ENCODE measurements at places on chromosomes 13 and 19.

DNA sequence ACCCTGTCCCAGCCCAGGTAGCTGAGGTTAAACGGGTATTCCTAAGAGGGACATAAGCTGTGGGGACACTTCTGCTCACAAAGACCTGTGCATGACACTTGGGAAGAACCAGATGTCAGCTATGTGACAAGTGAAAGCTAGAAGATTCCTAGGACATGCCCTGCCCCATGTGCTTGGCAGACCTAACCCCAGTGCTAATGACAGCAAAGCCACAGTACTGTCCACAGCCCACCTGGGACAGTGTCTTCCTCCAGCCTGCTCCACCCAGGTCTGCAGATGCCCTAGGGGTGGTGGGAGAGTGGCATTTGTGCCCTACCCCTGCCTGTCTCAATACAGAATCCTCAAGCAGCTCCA, 18.4 kb upstream of the EPHX3 start:
- DNase-seq = no peak

DNA sequence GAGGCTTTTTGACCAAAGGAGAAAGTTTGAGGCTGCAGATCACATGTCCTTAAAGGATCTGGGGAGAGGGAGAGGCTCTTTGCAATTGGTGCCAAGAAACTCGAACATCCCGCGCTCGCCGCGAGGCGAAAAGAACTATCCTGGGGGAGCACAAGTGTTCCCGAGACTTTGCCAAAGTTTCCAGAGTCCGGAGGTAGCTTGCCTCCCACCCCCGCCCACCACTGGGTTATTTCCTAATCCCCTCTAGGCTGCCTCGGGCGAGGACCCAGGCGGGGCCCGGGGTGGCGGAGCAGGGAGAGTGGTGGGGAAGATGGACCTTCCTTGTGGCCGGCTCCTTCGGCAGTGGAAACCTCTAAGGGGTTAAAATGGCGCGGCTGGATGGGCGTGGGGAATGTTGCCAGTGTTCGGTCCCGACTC, 114.5 kb downstream of the KCNRG start:
- no peak for DNase-seq

DNA sequence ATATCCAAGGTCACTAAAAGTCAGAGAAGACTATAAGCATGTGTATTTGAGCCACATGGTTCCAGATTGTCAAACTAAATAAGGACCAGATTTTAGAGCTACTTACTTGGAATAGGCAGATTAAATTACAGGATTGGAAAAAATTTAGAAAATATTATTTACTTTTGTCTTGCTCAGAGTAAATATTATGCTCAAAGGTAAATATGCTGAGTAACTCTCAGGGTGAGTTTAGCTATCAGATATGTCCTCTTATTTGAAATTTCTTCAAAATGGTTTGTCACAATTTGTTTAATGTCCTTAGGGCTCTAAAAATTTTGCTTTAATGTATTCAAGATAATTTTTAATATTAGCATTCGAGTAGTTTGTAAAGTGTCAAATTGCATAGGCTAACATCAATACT, 2455.2 kb downstream of the PCDH9 start:
- no peak for DNase-seq

GRCh38 chr19:37467608-37468090, 405 bp upstream of the ZNF569 start:
- no peak for DNase-seq

GRCh38 chr13:107865643-107866031, 349.7 kb downstream of the LIG4 start:
- peak; percentile 12 for DNase-seq

DNA sequence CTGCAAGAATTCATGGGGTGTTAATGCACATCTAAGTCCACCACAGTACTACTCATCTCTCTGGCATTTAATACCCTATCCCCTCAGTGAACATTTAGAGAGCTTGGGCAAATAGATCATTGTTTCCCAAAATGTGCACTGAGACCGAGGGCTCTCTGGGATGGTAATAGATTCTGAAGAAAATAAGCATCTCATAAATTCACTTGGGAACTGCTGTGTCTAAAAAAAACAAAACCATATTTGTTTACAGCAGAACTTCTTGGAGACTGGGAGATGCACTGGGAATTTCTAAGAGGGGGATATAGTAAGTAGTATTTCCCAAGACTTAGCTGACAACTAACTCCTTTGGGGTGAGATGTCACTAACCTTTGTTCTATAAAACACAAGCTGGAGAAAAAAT, 58.4 kb downstream of the ENOX1 start:
- no peak for DNase-seq

GRCh38 chr19:29631450-29631849, 25.4 kb downstream of the POP4 start:
- peak; percentile 10 for DNase-seq

DNA sequence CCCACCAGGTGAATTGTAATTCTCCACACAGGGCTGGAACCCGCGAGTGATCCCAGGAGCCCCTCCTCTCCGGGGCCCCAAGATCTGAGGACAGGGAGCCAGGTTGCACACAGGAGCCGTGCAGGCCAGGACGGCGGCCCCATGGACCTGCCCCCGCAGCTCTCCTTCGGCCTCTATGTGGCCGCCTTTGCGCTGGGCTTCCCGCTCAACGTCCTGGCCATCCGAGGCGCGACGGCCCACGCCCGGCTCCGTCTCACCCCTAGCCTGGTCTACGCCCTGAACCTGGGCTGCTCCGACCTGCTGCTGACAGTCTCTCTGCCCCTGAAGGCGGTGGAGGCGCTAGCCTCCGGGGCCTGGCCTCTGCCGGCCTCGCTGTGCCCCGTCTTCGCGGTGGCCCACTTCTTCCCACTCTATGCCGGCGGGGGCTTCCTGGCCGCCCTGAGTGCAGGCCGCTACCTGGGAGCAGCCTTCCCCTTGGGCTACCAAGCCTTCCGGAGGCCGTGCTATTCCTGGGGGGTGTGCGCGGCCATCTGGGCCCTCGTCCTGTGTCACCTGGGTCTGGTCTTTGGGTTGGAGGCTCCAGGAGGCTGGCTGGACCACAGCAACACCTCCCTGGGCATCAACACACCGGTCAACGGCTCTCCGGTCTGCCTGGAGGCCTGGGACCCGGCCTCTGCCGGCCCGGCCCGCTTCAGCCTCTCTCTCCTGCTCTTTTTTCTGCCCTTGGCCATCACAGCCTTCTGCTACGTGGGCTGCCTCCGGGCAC, 3.9 kb downstream of the FFAR1 start:
- DNase-seq = peak; percentile 74

GRCh38 chr13:40408602-40409001, 257.8 kb downstream of the FOXO1 start:
- DNase-seq = no peak

DNA sequence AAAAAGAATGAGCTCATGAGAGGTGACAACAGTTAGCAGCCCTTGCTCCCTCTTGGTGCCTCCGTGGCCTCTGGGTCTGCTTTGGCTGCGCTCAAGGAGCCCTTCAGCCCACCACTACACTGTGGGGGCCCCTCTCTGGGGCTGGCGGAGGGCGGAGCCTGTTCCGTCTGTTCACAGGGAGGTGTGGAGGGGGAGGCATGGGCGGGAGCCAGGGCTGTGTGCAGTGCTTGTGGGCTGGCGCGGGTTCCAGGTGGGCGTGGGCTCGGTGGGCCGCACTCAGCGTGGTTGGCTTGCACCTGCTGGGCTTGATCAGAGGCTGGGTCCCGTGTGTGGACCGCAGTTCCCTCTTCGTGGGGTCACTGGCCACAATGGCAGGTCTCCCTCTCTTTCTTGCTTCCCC, 953.4 kb upstream of the PRR20A start:
- DNase-seq = peak; percentile 65

DNA sequence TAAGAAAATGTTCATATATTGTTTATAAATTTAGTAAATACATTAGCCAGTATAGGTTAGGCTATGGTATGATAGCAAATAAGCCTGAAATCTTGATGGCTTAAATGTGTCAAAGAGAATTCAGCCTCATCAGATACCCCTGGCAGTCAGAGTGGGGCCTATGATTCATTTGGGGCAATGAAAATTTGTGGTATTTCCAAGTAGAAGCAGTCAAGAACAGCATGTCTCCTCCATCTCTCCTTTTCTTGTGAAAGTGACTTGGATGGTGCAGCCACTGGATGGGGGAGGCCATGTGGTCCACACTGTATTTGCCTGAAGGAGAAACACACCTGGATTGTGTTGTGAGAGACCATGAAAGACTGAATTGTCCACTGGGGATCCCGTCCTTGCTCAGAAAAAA, 82.7 kb downstream of the DLEU7 start:
- no peak for DNase-seq

DNA sequence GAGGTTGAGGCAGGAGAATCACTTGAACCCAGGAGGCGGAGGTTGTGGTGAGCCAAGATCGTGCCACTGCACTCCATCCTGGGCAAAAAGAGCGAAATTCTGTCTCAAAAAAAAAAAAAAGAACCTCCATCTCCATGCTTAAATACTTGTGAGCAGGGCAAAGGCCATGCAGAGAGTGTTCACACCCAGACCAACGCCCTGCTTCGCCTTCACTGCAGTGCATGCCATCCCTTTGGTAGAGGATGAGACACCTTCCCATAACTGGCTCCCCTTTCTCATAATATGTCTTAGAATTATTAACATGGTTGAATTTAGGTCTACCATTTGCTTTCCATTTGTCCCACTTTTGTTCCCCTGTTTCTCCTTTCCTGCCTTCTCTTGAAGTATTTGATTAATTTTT, 15.4 kb downstream of the BBC3 start:
- DNase-seq = no peak

GRCh38 chr19:40390084-40390742, at the start of gene HIPK4:
Gene HIPK4, minus strand, starts transcription at chr19:40390181. Its CDS starts 279 bp downstream, at chr19:40389902.
- no peak for DNase-seq

DNA sequence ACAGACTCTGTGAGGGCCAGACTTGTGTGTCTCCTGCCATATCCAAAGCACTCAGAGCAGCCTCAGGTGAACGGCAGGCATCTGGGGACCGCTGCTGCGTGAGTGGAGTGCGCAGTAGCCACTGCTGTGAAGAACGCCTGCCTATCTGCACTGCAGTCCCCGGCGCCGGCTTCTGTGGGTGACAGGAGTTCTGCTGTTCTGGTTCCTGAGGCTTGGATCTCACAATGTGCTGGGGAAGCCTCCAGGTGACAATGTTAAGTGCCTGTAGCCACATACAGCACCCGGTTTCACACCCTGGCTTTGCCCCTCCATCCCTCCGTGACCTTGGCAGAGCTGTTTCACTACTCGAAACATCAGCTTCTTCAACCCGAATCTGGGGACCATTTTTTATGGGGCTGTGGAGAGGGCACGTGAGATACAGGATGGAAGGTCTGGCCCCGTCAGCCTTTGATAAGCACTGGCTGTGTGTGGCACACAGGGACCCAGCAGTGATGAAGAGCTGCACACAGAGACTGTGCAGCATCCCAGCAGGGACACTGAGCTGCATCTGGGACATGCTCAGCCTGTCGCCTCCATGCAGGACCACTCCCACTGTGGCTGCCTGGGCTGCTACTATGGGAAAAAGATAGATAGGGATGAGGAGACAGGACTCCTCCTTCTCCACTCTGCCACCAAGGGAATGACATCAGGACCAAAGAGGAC, 28.3 kb downstream of the ELAVL1 start:
- DNase-seq = no peak

DNA sequence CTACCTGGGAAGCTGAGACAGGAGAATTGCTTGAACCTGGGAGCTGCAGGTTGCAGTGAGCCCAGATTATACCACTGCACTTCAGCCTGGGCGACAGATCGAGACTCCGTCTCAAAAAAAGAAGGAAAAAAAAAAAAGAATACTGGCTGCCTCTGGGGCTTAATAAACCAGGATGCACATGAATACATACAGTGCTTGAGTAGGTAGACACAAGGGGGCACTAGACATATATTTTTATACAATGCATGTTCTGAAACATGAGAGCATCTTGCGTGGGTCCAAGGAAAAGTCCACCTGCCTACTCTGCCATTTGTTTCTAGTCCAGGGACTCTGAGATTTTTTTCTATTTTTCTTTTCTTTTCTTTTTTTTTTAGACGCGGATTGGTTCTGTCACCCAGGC, 31.2 kb downstream of the KEAP1 start:
- DNase-seq = no peak

DNA sequence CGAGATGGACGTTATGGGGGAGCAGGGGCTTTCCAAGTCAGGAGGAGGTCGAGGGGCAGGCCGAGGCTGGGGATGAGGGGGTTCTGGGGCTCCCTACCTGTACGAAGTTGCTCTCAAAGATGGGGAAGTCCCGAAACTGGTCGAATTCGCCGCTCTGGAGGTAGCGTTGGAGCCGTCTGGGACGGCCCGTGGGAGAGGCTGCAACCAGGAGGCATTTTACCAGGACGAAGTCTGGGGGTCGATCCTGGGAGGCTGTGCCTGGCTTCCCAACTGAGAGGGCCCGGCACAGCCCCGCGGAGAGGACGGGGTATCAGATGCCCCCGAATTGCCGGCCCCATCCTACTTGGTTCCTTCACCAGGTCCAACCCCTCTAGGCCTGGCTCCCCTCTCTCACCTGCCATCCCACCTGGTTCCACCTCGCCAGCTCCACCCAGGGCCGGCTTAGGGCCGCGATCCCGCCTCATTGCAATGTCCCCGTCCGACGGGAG, 527 bp upstream of the EMC10 start:
- no peak for DNase-seq

GRCh38 chr13:80755910-80756309, 415.0 kb upstream of the SPRY2 start:
- DNase-seq = peak; percentile 24

GRCh38 chr13:31198519-31198918, 1.3 kb upstream of the B3GLCT start:
- DNase-seq = no peak

GRCh38 chr19:31185261-31185660, 164.0 kb downstream of the TSHZ3 start:
- DNase-seq = no peak

- DNase-seq = no peak
Measured at GRCh38 chr13:59274958-59275727, 888.6 kb downstream of the DIAPH3 start.

GRCh38 chr13:21823949-21824348, 153.1 kb downstream of the FGF9 start:
- DNase-seq = no peak

DNA sequence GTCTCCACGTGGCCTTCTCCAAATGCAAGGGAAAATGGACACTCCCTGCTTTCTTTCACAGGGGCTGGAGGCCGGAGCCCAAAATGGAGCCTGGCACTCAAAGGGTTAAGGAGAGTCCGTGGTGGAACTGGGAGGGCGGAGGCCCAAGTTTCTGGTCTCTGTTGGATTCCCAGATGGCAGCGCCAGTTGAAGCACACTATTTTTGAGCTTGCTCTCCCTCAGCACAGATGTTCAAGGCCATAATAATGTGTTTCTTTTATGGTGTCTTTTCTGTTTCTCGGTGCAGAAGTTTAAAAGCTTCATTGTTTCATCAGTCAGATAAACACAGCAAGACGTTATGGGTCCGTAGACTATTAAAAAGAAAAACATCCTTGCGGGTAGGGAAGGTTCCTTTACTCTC, 67.6 kb downstream of the TNFRSF19 start:
- no peak for DNase-seq

DNA sequence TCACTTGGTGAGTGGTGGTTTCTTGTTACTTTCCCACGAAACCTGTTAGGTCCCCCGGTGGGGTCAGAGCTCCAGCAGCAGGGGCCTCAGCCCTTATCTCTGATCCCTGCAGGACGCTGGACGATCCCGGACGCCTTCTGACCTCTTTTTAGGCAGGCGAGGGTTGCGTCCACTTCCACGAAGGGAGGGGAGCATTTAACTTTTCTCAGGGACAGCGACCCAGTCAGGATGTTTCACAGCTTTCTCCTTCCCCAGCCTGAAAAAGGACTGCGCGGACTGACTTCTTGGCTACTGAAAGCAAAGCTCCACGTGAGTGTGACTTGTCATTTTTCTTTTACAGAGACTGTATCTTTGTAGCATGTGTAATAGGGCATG, 692 bp downstream of the ZNF234 start:
- no peak for DNase-seq
